Type B pancreatic cell (in vitro differentiated cells): ENCODE measurements at places on chromosomes 1 and 21. TPM values are rescaled to one million over a fixed set of nuclear protein-coding genes. Genes with fewer than 3 reads are reported as not detected.

DNA sequence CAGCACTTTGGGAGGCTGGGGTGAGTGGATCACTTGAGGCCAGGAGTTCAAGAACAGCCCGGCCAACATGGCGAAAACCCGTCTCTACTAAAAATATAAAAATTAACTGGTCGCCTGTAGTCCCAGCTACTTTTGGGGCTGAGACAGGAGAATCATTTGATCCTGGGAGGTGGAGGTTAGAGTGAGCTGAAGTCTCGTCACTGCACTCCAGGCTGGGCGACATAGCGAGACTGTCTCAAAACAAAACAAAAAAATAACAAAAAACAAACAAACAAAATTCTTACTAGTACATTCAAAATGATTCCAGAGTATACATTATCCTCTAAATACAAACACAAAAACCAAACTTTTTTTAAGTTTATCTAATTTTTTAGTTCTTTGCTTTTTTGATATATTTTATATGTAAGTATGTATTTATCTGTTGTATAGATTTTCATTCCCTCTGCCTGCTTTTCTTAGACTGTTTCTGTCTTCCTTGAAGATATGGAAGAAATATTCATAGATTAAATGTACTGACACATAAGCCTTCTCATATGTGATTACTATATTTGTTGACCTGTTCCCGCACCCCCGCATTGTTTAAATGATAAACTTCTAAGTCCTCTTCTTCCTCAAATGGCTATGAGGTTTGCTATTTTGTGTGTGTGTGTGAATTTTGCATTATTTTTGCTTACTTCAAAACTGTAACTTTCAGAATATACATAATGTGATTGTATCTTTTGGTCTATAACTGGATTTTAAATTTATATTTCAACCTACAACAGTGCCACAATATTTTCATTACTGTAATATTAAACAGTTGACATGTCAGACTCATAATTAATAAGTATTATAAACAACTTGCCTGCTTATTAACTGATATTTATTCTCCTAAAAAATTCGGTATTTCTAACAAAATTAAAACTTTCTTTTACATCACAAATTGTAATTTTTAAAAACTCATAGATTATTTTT is 1674.1 kb upstream of the B3GALT2 start:
- no peaks in the 10 kb centered on the region for H3K36me3 ChIP-seq
- no peak overlapping the region for H3K4me3 ChIP-seq
- H3K27ac ChIP-seq: no peak overlapping the region
- no peaks in the 10 kb centered on the region for H3K4me1 ChIP-seq
- DNase-seq: no peak

RASSF5 gene
- 3.8 and 5.9 TPM in 2 replicates for total RNA-seq

DNA sequence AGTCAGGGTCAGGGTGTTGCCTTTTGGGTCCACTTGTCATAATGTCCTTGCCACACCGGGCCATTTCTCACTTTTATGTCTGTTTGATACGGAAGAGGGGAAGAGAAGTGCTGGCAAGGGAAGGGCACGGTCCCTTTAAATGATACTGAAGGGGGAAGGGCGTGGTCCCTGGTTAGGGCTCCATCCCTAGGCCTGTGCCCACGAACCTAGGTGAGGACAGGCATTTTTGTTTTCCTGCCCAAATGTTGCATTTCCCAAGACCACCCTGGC is 25.2 kb downstream of the B3GALT5 start:
- peak overlapping the region; percentile 94 for H3K27ac ChIP-seq
- H3K4me3 ChIP-seq: no peak overlapping the region
- H3K27me3 ChIP-seq: no peaks in the 10 kb centered on the region
- peaks cover 33% of the 10 kb centered on the region for H3K4me1 ChIP-seq
- H3K36me3 ChIP-seq: peaks cover 10% of the 10 kb centered on the region

ADORA1 gene
- 0.40 and 2.7 TPM in 2 replicates for total RNA-seq

F13B gene
- total RNA-seq: 0.48 and 0.93 TPM in 2 replicates

GRCh38 chr1:15295696-15296095 is 48.7 kb downstream of the FHAD1 start:
- no peak overlapping the region for H3K27ac ChIP-seq
- H3K36me3 ChIP-seq: no peaks in the 10 kb centered on the region
- no peaks in the 10 kb centered on the region for H3K27me3 ChIP-seq
- DNase-seq: no peak
- H3K4me1 ChIP-seq: peaks cover 4% of the 10 kb centered on the region

GRCh38 chr1:7420470-7421100 is 350.5 kb upstream of the VAMP3 start:
- no peak overlapping the region for H3K4me3 ChIP-seq
- peak; percentile 24 for DNase-seq
- H3K4me1 ChIP-seq: no peaks in the 10 kb centered on the region
- H3K36me3 ChIP-seq: no peaks in the 10 kb centered on the region
- H3K27me3 ChIP-seq: no peaks in the 10 kb centered on the region

GRCh38 chr1:180946056-180946455 is 33.4 kb downstream of the KIAA1614 start:
- H3K4me1 ChIP-seq: peaks cover 5% of the 10 kb centered on the region
- H3K4me3 ChIP-seq: no peak overlapping the region
- H3K36me3 ChIP-seq: peaks cover 12% of the 10 kb centered on the region
- no peak overlapping the region for H3K27ac ChIP-seq

- H3K27ac ChIP-seq: no peak overlapping the region
- H3K36me3 ChIP-seq: peaks cover 33% of the 10 kb centered on the region
- H3K27me3 ChIP-seq: no peaks in the 10 kb centered on the region
- no peak overlapping the region for H3K4me3 ChIP-seq
- DNase-seq: no peak
Measured at GRCh38 chr21:26013970-26014369, 156.6 kb downstream of the APP start.

- no peaks in the 10 kb centered on the region for H3K27me3 ChIP-seq
- peak overlapping the region; percentile 100 for H3K27ac ChIP-seq
- H3K36me3 ChIP-seq: peaks cover 7% of the 10 kb centered on the region
- H3K4me1 ChIP-seq: peaks cover 24% of the 10 kb centered on the region
- no peak for DNase-seq
Measured at GRCh38 chr1:52402860-52403240, 1.4 kb downstream of the ORC1 start.

DNA sequence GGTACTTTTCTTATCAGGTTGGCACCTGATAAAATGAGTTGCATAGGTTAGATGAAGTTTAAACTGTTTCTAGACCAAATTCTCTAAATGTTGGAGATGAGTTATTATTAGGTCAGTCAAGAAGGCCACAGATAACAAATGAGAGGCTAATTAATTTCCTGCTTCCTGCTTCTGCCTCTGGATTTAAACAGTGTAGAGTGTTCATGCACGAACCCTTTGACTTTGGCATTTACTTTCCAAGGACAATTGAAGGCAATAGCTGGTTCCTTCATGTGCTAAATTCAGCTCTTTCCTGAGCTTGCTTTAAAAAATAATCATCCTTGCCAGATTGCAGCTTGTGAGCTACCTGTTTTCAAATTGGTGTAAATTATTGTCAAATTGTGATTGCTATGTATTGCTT is 80.6 kb downstream of the RASAL2 start:
- no peaks in the 10 kb centered on the region for H3K27me3 ChIP-seq
- H3K4me1 ChIP-seq: peaks cover 12% of the 10 kb centered on the region
- H3K36me3 ChIP-seq: no peaks in the 10 kb centered on the region
- H3K4me3 ChIP-seq: no peak overlapping the region

TMEM125 gene
- total RNA-seq: 19.8 and 51.7 TPM in 2 replicates

DNA sequence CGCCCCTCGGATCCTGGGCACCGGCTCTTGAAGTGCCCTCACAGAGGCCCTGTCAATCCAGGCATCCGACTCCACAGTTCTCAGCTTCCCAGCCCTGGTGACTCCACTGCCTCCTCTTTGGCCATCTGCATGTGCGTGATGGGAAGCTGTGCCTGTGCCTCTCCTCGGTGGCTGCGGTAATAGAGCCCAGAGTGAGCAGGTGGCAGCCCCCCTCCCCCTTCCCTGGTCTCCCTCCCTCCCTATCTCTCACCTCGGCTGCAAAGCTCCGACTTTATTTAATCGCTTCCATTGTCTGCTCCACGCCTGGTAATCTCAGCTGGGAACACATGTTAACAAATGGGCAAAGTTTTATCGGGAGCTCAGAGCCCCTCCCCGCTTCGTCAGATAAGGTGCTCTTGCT is 91.9 kb downstream of the IGSF21 start:
- no peak for DNase-seq
- no peaks in the 10 kb centered on the region for H3K36me3 ChIP-seq
- no peak overlapping the region for H3K4me3 ChIP-seq
- no peak overlapping the region for H3K27ac ChIP-seq
- peaks cover 72% of the 10 kb centered on the region for H3K27me3 ChIP-seq

GRCh38 chr1:174892016-174892415 is 107.7 kb upstream of the CACYBP start:
- peaks cover 7% of the 10 kb centered on the region for H3K36me3 ChIP-seq
- H3K4me1 ChIP-seq: peaks cover 8% of the 10 kb centered on the region
- no peak for DNase-seq

GRCh38 chr21:17368748-17369363 is 144.0 kb upstream of the CXADR start:
- DNase-seq: no peak
- H3K4me3 ChIP-seq: no peak overlapping the region
- H3K36me3 ChIP-seq: no peaks in the 10 kb centered on the region
- peaks cover 11% of the 10 kb centered on the region for H3K4me1 ChIP-seq
- no peaks in the 10 kb centered on the region for H3K27me3 ChIP-seq

DDI2 gene
- total RNA-seq: 38.7 and 53.9 TPM in 2 replicates

GRCh38 chr1:2598329-2598931 is 11.9 kb downstream of the PRXL2B start:
- H3K27me3 ChIP-seq: peaks cover 21% of the 10 kb centered on the region
- no peak overlapping the region for H3K27ac ChIP-seq
- H3K4me3 ChIP-seq: no peak overlapping the region
- DNase-seq: no peak

- no peak overlapping the region for H3K4me3 ChIP-seq
- DNase-seq: no peak
- H3K4me1 ChIP-seq: no peaks in the 10 kb centered on the region
- H3K27me3 ChIP-seq: peaks cover 43% of the 10 kb centered on the region
- no peaks in the 10 kb centered on the region for H3K36me3 ChIP-seq
Measured at GRCh38 chr1:161484613-161485012, 20.6 kb upstream of the FCGR2A start.

DNA sequence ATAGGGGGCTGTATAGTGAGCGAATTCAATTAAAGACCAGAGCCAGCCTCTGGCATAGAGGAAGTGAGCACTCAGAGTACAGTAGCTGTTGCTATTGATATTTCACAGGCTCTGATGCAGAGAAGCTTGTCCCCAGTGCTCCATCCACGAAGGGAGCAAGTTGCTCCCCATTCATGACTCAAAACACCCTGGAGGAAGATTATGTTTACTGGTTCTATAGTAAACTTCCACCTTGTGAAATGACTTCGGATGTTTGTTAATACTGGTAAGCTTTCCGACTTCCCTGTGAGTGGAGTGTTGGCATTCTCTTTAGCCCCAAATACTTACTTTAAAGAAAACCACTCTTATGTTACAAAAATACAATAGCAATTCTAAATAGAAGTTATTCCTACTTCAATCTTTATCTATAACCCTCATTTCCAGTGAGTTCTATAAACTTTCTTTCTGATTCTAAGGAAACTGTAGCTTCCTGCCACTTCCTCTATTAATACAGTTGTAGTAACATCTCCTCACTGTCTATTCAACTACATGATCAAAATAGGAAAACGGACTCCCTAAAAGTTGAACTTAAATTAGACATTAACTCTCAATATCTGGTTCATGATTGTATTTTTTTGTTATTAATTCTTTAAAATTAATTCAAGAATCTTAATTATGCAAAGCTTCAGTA is 46.4 kb downstream of the ZNF281 start:
- DNase-seq: no peak
- no peaks in the 10 kb centered on the region for H3K27me3 ChIP-seq
- no peak overlapping the region for H3K4me3 ChIP-seq
- no peak overlapping the region for H3K27ac ChIP-seq

DNA sequence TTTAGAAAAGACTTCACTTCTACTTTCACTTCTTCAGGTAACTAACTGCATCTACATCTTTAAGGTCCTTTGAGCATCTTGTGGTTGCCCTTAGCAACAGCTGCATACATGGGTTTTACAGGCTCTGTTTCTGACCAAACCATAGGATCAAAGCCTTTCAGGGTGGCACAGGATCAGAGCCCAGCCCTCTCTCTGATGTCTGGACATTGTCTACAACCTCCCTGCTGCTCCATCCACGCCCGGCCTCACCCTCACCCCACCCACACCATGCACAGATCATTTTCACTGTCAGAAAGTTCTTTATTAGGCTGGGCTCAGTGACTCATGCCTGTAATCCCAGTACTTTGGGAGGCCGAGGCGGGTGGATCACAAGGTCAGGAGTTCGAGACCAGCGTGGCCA is 5.2 kb downstream of the NCF2 start:
- no peak overlapping the region for H3K4me3 ChIP-seq
- no peaks in the 10 kb centered on the region for H3K36me3 ChIP-seq
- H3K4me1 ChIP-seq: peaks cover 3% of the 10 kb centered on the region
- H3K27me3 ChIP-seq: no peaks in the 10 kb centered on the region
- DNase-seq: no peak
- H3K27ac ChIP-seq: no peak overlapping the region

- peaks cover 23% of the 10 kb centered on the region for H3K4me1 ChIP-seq
- H3K4me3 ChIP-seq: peak overlapping the region; percentile 89
- H3K27ac ChIP-seq: peak overlapping the region; percentile 88
- no peaks in the 10 kb centered on the region for H3K36me3 ChIP-seq
Measured at GRCh38 chr1:27391511-27392095, 819 bp upstream of the GPR3 start.

GRCh38 chr1:169802888-169803287 is 8.2 kb upstream of the METTL18 start:
- no peak overlapping the region for H3K4me3 ChIP-seq
- no peaks in the 10 kb centered on the region for H3K4me1 ChIP-seq
- DNase-seq: no peak
- no peaks in the 10 kb centered on the region for H3K27me3 ChIP-seq
- peaks cover 7% of the 10 kb centered on the region for H3K36me3 ChIP-seq

FALEC gene
- total RNA-seq: 0.55 and 0.80 TPM in 2 replicates

GRCh38 chr1:223007935-223008334 is 135.1 kb downstream of the TLR5 start:
- no peak overlapping the region for H3K27ac ChIP-seq
- H3K4me3 ChIP-seq: no peak overlapping the region
- H3K27me3 ChIP-seq: no peaks in the 10 kb centered on the region
- peaks cover 24% of the 10 kb centered on the region for H3K36me3 ChIP-seq

CCDC18 gene
- 5.4 and 13.3 TPM in 2 replicates for total RNA-seq

DNA sequence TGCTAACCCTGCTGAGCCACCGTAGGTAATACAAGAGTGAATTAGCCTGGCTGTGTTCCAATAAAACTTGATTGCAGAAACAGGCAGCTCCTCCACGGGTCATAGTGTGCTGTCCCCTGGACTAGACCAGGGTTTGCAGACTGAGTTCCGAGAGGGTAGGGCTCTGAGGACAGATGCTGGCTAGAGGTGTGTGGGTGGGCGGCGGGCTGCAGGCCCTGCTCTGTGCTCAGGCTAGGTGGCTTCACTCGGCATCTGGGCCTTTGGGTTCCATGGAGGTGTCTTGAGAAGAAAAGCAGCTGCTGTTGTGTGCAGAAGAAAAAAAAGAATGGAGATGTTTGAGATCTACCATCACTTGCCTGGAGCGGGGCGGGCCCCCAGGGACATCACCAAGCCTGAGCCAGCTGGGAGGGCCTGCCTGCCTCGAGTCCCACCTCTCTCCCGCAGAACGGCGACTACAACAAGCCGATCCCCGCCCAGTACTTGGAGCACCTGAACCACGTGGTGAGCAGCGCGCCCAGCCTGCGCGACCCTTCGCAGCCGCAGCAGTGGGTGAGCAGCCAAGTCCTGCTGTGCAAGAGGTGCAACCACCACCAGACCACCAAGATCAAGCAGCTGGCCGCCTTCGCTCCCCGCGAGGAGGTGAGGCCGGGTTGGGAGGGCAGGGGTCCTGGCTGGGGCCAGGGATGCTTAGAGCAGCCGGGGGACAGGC is 7.9 kb downstream of the TMEM201 start:
- no peaks in the 10 kb centered on the region for H3K27me3 ChIP-seq
- H3K27ac ChIP-seq: no peak overlapping the region
- H3K36me3 ChIP-seq: no peaks in the 10 kb centered on the region
- DNase-seq: no peak
- H3K4me3 ChIP-seq: no peak overlapping the region

KDM1A gene
- 98.8 and 155 TPM in 2 replicates for total RNA-seq
